Stimulated activated naive B cell treated with anti-CD40 and anti-IgM and Interleukin-4, amounts not matched to agents 10 μg/mL and 1 μg/mL and 100 μg/mL, for 72 hours (primary cell): ENCODE measurements at places on chromosomes 7 and 10.

GRCh38 chr10:72953687-72954086 is 919 bp downstream of the PLA2G12B start:
- no peaks in the 10 kb centered on the region for H3K36me3 ChIP-seq
- peaks cover 9% of the 10 kb centered on the region for H3K27me3 ChIP-seq
- no peaks in the 10 kb centered on the region for H3K4me1 ChIP-seq
- no peak overlapping the region for H3K27ac ChIP-seq
- DNase-seq: no peak

DNA sequence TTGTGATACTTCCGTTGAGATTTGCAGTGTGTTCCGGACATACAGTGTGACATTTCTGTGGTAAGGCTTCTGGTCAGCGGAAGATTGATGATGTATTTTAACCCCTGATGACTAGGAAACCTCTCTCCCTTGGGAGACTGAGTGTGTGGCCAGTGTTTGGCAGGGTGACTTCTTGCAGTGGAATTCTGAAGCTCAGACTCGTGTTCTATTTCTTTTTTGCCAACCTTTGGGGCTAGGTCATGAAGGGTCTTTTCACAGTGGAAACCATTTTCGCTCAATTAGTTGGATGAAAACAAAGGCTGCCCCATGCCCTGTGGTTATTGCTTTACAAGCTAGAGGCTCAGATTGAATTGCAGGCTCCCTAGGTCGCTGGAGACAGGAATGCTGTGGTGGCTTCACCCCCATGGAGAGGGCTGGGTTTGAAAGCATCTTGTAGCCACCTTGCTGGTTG is 288.9 kb downstream of the BBS9 start:
- H3K4me1 ChIP-seq: peaks cover 6% of the 10 kb centered on the region
- H3K36me3 ChIP-seq: no peaks in the 10 kb centered on the region
- H3K4me3 ChIP-seq: no peak overlapping the region
- no peaks in the 10 kb centered on the region for H3K27me3 ChIP-seq

GRCh38 chr10:71645185-71645584 is 74.4 kb downstream of the C10orf105 start:
- peak overlapping the region; percentile 44 for H3K27ac ChIP-seq
- peaks cover 31% of the 10 kb centered on the region for H3K4me1 ChIP-seq
- DNase-seq: no peak
- no peak overlapping the region for H3K4me3 ChIP-seq
- H3K36me3 ChIP-seq: no peaks in the 10 kb centered on the region
- peaks cover 6% of the 10 kb centered on the region for H3K27me3 ChIP-seq

- H3K4me3 ChIP-seq: peak overlapping the region; percentile 12
- H3K27ac ChIP-seq: peak overlapping the region; percentile 74
- H3K36me3 ChIP-seq: peaks cover 2% of the 10 kb centered on the region
- DNase-seq: no peak
Observed at GRCh38 chr7:5429857-5430611, 6.4 kb upstream of the TNRC18 start.

- no peaks in the 10 kb centered on the region for H3K36me3 ChIP-seq
- no peak overlapping the region for H3K4me3 ChIP-seq
- H3K27ac ChIP-seq: no peak overlapping the region
- H3K4me1 ChIP-seq: no peaks in the 10 kb centered on the region
- no peak for DNase-seq
Observed at GRCh38 chr7:41573862-41574261, 129.0 kb downstream of the INHBA start.

GRCh38 chr10:34150103-34150502 is 665.0 kb downstream of the PARD3 start:
- no peak overlapping the region for H3K27ac ChIP-seq
- no peaks in the 10 kb centered on the region for H3K27me3 ChIP-seq
- H3K4me1 ChIP-seq: no peaks in the 10 kb centered on the region
- no peak for DNase-seq
- no peak overlapping the region for H3K4me3 ChIP-seq
